Stimulated activated CD8-positive, alpha-beta memory T cell treated with anti-CD3 and anti-CD28 coated beads, Interleukin-7, amount 100 ng/mL, for 24 hours (primary cell): ENCODE measurements at places on chromosomes 2 and 18.

DNA sequence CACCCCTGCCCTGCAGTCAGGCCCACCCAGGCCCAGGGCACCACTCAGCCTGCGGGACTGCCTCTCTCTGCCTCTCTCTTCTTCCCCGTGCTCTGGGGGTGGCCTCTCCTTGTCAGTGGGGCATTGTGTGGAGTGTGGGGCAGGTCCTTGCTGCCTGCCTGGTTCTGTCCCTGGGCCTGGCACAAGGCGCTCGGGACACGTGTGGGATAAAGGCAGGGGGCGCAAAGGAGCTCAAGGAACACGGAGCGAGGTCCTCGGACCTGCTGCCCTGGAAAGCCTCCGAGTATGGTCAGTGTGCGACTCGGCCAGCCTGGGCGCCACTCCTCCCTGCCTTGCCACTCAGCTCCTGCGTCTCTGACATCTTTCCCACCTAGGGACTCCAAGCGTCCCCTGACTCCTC, 262.2 kb downstream of the HDAC4 start:
- DNase-seq: no peak

DNA sequence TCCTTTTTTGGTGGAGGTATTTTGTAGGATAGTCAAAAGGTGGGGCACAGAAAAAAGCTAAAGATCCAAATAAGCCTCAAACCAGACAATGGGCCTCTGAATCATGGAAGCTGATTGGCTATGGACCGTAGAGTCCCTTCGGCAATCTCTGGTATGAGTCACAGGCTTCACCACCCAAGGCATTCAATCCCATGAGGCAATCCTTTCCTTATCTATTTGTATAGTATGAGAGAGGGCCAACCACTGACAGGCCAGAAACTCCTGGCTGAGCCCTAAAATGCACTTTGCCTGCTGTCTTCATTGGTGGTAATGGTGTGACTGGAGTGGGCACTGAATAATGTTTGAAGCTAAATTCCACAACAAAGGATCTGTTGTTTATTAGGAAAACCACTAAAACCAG, 38.7 kb upstream of the MEX3C start:
- DNase-seq: no peak

DNA sequence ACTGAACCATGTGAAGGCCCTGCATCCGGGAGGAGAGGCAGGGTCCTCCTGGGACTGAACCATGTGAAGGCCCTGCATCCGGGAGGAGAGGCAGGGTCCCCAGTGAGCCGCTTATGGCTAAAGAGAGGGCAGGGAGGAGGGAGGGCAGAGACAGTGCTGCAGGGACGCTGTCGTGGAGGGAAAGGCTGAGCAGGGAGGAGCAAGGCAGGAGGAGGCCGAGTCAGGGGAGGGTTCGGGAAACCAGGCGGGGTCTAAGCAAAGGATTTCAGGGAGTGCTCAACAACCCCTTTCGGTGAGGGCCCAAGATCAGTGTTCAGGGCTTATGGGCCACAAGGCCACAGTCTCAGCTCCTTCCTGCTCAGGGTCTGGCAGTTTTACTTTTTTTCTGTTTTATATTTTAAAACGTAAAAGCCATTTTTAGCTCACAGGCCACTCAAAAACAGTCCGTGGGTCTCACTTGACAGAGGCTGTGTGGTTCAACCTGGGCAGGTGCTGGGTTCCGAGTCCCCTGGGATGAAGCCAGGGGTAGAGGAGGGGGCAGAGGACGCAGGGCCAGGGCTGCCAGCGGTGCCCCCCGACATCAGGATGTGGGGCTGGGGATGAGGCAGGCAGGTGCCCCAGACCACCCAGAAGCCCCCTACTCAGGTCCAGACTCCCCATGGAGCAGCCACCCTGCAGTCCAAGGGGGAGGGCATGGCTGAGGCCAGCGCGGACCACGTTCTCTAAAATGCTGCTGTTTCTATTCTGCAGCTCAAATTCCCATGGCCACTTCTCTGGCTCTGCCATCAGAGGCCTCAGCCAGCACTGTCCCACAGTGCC, 5.2 kb downstream of the TMEM18 start:
- no peak for DNase-seq

DNA sequence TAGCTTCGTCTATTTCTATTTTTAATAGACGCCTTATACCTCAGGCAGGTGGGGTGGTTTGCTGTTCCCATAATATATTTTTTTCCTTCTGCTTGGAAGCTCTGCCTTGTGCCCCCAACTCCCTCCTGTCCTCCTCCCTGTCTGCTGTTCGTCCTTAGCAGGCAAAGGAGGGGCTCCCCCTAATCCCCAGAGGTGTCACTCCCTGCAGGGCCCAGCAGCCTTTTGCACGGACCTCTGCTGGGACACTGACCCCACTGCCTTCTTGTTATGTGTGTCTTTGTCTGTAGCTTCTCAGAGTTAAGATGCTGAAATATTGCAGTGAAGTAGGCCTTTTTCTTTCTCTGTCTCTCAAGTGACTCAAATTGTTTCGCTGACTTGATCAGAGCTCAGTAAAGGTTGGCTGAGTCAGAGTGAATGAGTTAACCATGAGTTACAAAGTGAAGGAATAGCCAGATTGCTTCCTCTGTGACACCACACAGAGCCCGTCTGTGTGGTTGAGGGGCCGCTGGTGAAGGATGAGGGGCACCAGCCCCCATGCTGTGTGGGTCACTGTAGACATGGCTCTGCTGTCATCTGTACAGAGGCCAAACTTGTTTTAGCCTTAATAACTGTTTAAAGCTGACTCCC, 47.7 kb downstream of the PRKCE start:
- DNase-seq: no peak

DNA sequence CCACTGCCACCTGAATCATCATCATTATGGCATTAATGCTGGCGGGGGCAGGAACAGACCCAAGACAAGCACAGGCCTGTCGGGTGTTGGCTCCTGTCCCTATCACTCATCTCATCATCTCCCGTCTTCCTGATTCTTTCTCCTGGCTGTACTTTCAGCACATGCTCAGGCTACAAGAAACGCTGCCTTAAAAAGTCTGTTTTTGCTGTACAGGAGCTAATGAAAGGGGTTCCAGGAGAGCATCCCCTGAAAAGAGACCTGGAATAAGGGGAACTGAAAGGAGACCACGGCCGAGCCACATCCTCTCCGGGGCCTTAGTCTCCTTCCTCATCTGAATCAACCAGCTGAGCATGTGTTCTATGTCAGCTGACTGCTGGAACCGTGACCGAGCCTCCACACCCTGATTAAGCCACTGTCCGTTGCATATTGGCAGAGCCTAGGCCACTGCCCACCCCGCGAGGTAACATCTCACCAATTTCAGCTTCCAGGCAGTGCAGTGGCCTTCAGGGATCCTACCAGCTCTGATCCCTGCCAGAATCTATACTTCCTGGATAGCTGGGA, 62.6 kb downstream of the DNMT3A start:
- DNase-seq: no peak

GRCh38 chr2:156006721-156007618, 325.6 kb downstream of the NR4A2 start:
- no peak for DNase-seq

DNA sequence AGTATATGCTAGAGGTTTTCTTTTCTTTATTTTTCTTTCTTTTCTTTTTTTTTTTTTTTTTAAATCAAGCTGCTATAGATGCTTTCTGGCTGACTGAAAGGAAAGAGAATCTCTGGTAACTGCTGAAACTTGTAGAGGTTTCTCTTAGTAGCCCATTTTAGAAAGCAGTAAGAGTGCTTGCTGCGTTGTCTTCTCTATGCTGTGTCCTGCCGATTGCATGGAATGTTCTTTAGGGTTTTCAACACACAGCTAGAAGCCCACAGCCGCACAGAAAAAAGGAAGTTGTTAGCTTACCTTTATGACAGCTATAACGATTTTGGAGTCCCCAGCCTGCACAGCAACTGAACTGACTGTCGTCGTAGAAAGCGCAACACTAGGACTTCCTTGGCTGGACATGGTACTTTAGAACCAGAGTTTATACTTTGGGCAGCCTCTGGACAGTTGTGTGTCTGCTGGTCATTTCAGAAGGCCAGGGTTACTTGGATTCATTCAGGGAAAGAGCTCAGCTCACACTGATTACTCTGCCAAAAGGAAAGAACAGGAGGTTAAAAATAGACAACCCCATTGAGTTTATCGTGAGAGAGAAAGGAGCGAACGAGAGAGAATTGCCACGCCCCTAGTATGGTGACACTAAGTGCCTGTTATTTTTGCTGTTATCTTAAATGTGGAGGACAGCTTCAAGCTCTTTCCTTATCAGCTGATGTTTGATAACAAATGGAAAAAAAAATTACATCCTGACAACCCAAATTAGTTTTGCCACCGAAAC, at the start of gene CCDC141:
CCDC141 (minus strand) TSS at position 592 of the 766 bp plus-strand sequence; CDS start at position 396, 196 bp downstream.
- no peak for DNase-seq

DNA sequence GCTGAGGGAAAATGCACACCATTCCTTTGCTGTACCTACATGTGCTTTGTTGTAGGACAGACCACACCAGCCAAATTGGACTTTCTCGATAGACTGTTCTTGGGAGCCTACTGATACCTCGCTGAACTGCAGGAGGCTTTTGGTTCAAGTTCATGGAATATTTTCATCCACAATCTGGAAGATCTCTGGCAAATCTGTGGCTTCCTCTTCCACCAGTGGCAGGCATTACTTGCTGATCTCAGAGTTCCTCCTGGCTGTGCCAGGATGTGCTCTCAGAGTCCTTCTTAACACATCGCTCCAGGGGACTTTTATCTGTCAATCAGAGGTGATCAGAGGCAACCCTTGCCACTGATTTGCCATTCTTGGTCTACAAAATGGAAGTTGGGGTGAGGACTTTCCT, 87.7 kb downstream of the PTGR3 start:
- no peak for DNase-seq

DNA sequence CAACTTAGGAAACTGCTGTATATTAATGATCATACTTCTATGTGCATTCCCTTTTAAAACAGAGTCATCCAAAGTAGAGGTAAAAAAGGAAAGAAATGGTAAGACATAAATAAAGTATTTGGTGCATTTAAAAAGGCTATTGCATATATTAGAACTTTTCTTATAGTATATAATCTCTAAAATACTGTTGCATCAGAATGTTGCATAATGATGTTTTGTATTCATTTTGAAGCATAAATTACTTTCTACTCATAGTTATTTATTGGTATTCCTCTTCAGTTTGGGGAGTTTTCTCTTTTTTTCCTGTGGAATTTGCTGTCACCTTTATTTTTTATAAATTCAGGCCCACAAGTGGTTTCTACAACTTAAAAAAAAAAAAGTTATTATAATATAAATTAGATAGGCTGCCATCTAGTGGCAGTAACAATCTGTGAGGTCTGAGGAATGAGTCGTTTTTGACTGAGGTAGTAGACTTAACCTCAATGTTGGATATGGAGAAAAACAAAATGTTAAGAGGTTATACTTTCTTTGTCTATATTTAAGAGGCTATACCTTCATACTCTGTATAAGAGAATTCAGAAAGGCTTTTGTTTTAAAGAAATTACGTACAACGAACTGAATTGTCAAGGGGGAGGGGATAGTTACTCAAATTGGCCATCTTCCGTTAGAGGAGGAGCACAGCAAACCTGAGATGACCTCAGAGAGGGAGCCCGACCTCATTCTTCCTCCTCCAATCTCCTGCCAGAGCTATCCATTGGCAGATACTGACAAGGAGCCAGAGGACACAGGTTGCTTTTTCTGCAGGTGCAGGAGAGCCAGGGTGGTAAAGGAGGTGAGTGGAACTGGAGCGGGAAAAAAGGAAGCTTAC, 23.8 kb downstream of the ANKAR start:
- no peak for DNase-seq

- DNase-seq: no peak
Measured at GRCh38 chr2:148167855-148168254, 147.0 kb downstream of the MBD5 start.

GRCh38 chr2:74037379-74037860, 52.7 kb downstream of the TET3 start:
- DNase-seq: no peak

DNA sequence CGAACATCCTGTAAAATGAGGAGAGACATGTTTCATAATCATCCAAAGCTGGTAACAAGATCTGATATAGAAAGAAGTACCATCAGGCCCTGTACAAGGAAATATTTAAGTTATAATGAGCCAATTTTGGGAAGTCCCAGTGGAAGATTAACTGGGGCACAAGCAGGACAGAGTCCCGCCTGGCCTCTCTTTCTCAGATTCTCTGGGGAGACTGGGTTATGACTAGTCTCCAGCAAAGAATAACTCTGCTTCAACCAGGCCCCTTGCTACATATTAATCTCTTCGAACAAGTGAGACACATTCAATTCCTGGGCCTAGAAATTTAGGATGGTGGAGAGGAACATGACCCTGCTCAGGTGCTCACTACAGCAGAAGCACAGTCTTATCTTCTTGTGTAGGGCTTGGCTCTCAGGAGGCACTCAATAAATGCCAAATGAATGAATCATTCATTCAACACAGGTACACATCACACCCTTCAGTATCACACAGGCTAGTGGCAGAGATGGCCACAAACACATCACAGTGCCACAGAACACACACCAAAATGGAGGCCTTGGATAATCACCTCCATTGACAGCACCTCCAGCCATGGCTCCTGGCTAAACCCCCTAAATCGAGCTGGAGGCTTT, 46.4 kb upstream of the RNF152 start:
- no peak for DNase-seq

- no peak for DNase-seq
Measured at GRCh38 chr2:190478572-190479195, 55.8 kb downstream of the NEMP2 start.

DNA sequence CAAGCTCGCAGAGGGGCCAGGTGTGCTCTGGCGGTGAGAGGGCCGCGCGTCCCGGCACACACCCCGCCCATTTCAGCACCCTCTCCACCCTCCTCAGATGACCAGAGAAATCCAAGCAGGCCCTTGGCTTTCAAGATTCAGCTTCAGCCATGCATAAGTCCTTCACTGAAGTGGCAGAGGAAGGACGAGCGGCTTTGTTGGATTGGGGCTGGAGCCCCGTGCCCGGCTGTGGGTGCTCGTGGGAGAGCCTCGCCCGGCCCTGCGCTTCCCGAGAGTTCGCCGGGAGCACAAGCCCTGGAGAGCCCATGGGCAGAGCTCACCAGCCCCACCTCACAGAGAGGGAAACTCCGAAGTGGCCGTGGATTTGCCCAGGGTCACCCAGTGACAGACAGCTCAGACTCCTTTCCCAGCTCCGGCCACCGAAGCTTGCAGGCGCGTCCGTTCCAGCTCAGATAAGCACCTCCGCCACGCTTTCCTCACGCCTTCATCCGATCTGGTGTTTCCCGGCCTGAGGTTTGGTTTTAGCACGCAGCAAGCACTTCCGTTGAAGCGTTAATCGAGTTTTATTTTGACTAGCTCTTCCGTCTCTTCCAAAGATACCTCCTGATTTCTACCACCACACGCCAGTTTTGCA, 45.6 kb upstream of the MTCL1 start:
- no peak for DNase-seq
